ENCODE measurements at places on chromosomes 12 and 14.

DNA sequence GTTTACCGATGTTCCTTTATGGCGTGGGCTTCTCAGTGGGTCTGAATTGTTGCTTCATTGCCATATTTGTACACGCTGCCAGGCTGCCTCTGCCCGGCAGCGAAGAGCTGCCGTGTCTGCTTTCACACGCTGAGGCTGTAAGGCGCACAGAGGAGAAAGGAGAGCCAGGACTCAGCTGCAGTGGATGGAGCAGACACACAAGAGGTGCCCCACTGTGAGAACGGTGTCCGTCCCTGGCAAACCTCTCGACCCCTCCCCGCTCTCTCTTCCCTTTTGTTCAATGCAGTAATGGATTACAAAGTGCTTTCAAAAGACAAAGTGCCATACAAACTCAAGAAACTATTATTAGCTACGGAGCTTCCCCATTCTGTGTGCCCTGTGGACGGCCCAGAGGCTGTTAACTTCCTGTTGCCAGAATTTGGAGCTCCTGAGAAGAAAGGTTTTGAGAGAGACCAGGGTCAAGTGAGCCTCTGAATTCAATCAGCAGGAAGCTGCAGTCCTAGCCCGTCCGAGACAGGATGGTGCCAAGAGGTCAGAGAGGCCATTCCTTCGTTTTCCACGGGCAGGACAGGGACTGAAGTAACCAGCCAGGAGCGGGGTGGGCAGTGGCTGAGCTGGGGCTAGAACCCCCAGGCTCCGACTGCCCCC lies 15.8 kb downstream of the CCND2 start:
- DNase-seq, result no peak

- no peak for DNase-seq
Measured at GRCh38 chr14:97517566-97518234, 720.5 kb downstream of the VRK1 start.

GRCh38 chr12:127893895-127894609 lies 372.9 kb upstream of the TMEM132C start:
- DNase-seq, result no peak

DNA sequence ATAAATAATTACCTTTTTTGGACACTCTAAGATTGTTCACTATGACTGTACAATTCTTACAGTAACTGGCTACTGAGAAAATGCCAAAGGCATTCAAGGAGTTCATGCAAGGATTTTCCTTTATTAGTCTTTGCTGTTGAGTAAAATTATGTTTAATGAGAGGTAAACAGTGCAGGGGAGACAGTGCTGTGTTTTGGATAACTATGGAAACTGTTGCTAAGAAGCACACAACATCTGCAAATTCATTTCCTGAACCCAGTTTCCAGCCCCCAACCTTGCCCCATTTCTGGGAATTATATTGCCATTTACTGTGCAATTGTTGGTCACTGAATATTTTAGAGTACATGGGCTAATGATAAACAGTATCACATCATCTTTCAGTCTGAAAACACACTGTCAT lies 1005.8 kb downstream of the TRHDE start:
- no peak for DNase-seq

DNA sequence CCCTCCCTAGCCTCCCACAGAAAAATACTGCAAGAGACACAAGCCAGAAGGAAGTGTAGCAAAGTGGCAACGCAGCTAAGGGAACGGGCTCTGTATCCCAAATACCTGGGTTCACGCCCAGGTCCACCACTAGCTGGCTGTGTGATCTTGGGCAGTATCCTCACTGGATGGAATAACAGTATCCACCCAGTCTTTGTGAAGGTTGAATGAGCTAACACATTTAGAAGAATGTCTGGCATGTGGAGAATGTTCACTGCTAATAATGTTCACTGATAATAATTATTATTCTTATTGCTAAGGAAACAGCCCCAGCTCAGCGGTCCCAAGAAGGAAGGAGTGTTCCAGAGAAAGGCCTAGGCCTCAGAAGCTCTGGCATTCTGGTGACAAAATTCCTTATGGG lies 70.9 kb downstream of the VWF start:
- DNase-seq, result no peak

DNA sequence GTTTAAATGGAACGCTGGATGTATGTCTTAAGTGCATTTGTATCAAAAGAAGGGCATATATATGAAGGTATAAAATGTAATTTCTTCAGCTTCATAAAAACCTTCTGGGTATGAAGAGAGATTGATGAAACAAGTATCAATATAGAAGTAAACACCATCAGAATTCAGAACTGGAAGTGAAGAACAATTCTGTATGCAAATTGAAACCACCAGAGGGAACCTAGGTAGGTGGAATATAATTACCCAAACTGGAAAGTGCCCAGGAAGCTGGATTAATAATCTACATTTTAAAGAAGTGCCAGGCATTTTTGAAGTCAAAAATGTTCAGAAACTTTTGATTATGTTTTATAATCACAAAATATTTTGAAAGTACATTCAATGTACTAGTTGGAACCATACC lies 336.2 kb upstream of the GARIN6 start:
- no peak for DNase-seq

DNA sequence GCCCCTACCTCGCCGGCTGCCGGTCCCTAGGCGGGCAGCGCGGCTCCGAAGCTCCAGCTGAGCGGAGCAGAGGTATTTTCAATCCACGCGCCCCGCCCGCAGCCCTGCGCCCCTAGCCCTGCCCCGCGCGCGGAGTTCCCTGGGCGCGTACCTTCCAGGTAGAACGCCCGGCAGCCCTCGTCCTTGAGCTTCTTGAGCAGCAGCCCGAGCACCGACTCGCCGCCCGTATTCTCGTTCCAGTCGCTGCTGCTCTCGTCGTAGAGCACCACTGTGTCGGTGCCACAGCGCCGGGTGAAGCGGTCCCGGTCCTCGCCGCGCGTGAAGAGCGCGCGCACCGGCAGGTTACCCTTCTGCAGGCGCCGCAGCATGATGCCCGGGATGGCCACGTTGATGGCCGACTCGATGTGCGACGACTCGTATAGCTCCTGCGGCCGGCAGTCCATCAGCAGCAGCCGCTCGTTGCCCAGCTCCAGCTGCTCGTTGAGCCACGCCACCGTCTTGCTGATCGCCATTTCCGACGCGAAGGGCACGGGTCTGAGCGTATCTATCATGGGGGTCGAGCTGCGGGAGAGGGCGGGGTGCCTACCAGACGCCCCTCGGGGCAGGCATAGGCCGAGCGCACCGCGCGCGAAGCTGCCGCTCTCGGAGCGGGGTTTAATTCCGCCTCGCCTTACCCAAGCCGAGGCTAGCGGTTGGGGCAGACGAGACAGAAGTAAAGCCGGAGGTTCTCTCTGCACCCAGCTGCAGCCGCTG lies 636 bp downstream of the DUSP6 start:
- DNase-seq, result peak; percentile 19

DNA sequence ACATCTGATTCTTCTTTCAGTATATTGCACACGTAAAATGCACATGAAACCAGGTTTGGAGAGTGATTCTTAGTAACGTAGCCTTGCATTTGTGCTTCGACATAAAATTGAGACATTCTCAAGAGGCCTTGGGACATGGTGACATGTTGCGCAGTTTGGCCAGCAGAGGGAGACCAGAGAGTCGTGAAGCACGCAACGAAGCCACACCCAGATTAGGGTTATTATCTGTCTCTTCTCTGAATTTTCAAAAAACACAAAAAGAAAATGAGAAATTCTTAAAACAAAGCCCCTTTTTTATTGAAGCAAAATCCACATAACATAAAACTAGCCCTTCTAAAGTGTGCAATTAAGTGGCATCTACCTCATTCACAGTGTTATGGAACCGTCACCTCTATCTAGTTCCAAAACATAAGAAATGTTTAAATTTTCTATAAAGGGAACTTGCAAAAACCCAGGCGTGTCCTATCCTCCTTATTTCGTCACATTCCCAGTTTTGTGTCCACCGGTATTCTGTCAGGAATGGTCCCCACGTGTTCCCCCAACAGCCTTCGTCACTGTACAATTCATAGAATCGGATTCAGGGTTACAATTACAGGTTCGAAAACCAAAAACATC lies 108.8 kb upstream of the ATF7IP start:
- peak; percentile 63 for DNase-seq

- DNase-seq, result no peak
Measured at GRCh38 chr12:108852674-108853309, 4.6 kb downstream of the SSH1 start.

GRCh38 chr12:31300783-31301182 lies 25.2 kb downstream of the SINHCAF start:
- DNase-seq, result no peak

GRCh38 chr14:51616724-51617409 lies 34.8 kb upstream of the FRMD6 start:
- no peak for DNase-seq

DNA sequence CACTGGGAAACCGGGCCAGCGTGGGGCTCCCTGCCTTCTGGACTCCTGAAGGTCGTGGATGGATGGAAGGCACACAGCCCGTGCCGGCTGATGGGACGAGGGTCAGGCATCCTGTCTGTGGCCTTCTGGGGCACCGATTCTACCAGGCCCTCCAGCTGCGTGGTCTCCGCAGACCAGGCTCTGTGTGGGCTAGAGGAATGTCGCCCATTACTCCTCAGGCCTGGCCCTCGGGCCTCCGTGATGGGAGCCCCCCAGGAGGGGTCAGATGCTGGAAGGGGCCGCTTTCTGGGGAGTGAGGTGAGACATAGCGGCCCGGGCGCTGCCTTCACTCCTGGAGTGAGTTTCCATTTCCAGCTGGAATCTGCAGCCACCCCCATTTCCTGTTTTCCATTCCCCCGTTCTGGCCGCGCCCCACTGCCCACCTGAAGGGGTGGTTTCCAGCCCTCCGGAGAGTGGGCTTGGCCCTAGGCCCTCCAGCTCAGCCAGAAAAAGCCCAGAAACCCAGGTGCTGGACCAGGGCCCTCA lies 26.9 kb downstream of the HIP1R start:
- DNase-seq, result no peak

DNA sequence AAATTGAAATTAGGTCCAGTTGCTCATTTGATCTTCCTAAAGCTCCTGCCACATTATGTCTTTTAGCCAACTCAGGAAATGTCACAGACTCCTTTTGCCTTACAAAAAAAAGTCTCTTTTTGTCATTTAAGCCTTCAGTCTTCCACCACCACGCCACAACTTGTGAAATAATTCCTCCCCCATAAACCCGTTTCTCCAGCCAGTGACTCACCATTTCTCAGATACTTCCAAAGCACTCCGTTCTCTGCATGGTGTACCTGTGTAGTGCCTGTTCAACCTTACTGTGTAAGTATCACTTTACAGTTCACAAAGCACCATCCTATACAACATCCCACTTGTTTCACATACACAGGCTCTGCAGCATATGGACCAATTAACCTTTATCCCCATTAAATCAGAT lies 139.5 kb upstream of the AEBP2 start:
- no peak for DNase-seq

- DNase-seq, result no peak
Measured at GRCh38 chr14:95361373-95362137, 41.8 kb upstream of the CLMN start.

GRCh38 chr12:53495903-53496751 lies 3.1 kb downstream of the MAP3K12 start:
- DNase-seq, result no peak

- DNase-seq, result no peak
Measured at GRCh38 chr12:70590549-70591226, 46.5 kb downstream of the PTPRB start.
